ENCODE measurements at places on chromosomes 7 and 10. TPM values are rescaled to one million over a fixed set of nuclear protein-coding genes. Genes with fewer than 3 reads are reported as not detected.

Gene TPST1
- 33.2 TPM for total RNA-seq

Gene KIF11
- total RNA-seq, result 6.5 TPM

Gene ASZ1
- not detected for total RNA-seq

Gene PLXNA4
- total RNA-seq, result 9.2 TPM

Gene ZNF804B
- total RNA-seq, result not detected

All from cardiac atrium fibroblast (primary cell).